BE2C (cell line): ENCODE measurements at places on chromosomes 16 and 17.
A peak's percentile ranks its signal among the peaks of the same experiment; 100 is the strongest.

GRCh38 chr16:47949276-47949675 lies 206.5 kb downstream of the ABCC12 start:
- no peak for DNase-seq

- DNase-seq = no peak
These were observed 500.3 kb upstream of the CDH11 start for GRCh38 chr16:65622151-65622550.

DNA sequence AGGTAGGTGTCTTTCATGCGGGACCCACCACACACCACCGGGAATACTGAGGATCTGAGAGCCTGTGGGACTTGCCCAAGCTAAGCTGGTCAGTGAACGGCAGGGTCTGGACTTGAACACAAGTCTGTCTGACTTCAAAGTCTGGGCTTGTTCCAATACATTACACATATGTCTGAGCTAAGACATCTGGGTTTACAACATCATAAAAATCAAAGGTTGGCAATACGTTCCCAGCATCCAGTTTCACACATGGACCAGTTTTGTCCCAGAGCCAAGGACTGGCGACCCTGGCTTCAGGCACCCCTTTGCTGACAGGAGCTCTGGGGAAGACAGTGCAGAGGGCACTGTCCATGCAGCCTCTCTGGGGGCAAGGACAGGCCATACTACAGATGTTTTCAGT lies 27.9 kb upstream of the AXIN2 start:
- no peak for DNase-seq

GRCh38 chr17:68431661-68432071 lies 25.6 kb downstream of the WIPI1 start:
- DNase-seq = peak; percentile 53

- DNase-seq = no peak
These were observed 34.8 kb upstream of the CDC42EP4 start for GRCh38 chr17:73346501-73347162.
